Skeletal muscle cell (primary cell): ENCODE measurements at places on chromosomes 2 and 18.

DNA sequence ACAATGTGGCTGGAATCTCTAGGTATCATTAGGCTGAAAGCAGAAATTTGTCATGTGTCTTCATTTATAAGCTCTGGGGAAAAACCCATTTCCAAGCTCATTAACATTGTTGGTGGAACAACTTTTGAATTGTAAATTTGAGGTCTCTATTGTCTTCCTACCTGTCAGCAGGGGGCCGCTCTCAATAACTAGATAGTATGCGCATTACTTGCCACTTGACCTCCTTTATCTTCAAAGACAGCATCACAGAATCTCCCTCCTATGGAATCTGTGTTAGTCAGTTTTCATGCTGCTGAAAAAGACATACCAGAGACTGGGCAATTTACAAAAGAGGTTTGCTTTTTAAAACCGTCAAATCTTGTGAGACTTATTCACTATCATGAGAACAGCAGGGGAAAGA, 223.1 kb downstream of the CALCRL start:
- DNase-seq, result no peak

DNA sequence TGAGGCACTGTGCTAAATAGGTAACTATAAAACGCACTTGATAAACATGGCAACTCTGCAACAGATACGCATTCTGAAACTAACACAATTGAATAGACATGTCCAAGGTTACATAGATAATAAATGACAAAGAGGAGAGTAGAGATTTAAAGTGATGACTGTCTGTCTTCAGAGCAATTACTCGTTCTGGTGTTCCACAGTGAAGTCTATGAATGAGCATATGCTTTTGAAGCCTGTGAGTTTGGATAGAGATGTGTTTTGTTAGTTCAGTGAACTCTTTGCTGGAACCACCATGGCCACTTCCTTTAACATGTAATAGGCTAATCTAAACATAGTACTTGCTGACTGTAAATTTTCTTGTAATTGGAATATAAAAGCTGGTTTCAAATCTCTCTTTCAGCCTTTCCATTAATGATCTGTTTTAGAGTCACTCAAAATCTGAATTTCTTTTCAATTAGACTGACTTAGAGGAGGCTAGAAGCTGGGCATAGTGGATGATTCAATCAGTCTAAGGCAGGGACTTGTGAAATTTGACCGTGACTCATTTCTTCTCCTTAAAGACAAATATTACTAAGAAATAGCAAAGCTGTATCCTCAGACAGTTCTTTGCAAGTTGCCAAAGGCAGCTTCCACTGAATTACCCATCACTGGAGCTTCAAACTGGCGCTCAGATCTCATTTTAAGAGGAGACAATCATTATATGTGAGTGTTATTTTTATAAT, 1130.1 kb upstream of the CELF4 start:
- peak; percentile 49 for DNase-seq

GRCh38 chr2:126399001-126399400, 257.0 kb upstream of the GYPC start:
- no peak for DNase-seq

GRCh38 chr2:74587664-74588277, 33.3 kb downstream of the DOK1 start:
- DNase-seq, result no peak

- no peak for DNase-seq
Observed at GRCh38 chr2:100993294-100993693, 8.8 kb upstream of the RPL31 start.

DNA sequence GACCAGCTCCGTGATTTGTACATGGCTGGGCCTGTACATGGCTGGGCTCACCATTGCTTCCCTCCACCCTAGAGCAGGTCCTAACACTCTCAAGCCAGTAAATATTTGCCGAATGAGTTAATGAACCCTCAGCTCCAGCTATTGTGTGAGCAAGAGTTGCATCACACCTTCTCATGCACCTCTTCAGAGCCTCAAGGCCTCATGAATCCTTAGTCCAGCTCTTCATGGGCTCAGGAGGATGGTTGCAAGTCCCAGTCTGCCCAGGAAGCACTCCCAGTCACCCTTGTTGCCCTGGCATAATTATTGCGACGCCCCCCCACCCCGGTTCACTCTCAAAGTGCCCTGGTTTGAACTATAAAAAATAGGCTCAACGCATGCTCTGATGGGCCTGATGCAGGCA, 30.1 kb upstream of the GNAL start:
- DNase-seq, result no peak

GRCh38 chr18:56565551-56566345, 72.6 kb downstream of the TXNL1 start:
- DNase-seq, result peak; percentile 90

GRCh38 chr2:14219306-14219705, 413.2 kb upstream of the LRATD1 start:
- DNase-seq, result no peak

DNA sequence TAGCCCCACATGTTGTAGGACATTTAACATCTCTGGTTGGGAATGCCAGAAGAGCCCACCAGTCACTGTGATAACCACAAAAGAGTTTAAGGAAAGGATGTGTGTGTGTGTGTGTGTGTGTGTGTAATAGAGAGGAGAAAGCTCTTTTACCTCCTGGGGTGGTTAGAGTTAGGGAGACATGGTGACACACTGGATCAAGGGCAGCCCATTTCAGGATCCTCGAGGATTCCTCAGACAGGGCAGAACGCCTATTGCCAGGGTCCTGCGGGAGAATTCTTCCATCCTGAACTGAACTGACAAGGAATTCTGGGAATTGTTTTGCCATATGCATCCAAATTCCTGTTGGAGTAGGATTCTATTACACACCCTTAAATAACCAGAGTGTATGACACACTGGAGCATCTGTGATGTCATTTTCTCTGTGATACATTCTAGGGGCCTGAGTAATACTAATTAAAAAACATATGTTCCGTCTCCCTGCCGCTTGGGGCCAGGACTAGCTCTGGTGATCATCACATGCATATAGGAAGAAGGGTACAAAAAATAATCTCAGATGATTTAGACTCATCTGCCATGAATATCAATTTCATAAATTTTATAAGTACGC, 156.4 kb upstream of the MMADHC start:
- DNase-seq, result peak; percentile 83

DNA sequence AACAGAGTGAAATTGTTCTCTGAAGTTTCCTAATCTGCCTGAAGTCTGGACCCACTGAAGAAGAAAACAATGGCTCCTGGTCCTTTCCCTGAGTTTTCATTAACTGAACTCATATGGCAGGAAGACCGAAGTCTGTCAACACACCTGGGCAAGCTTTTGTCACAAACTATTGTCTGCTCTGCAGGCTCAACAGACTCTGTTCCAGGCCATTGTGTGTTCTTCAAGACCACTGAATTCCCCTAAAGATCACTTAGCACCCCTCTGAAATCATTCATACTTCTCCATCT, 6.6 kb upstream of the TMEM37 start:
- DNase-seq, result no peak

- no peak for DNase-seq
Observed at GRCh38 chr2:12313445-12314126, 403.1 kb upstream of the TRIB2 start.

- DNase-seq, result no peak
Observed at GRCh38 chr2:111135910-111136297, 15.2 kb downstream of the BCL2L11 start.

DNA sequence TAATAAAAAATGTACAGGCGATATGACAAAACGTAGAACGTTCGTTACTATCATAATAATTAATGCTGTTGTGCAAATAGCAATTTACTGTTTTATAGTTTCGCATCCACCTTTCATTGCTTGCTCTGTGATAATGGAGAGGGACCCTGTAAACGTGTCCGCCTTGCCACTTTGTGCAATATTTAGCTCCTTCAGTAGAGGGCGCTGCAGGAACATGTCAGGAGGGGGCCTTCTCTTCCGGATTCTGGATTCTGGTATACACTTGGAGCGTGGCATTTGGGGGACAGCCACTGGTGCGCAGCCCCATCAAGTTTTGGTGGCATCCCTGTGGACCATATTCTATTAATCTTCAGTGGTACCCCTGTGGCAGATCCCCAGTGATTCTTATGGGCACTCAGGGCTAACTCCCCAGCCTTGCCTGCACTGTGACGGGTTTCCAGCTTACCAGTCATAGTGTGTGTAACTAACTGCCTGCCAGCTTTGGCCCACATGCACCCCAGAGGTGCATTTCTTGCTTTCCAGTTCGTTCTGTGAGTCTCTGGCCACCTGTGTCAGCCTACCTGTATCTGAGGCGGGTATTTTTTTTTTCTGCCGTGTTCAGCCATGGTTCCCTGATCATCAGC, 140.3 kb downstream of the CYRIA start:
- DNase-seq, result no peak

DNA sequence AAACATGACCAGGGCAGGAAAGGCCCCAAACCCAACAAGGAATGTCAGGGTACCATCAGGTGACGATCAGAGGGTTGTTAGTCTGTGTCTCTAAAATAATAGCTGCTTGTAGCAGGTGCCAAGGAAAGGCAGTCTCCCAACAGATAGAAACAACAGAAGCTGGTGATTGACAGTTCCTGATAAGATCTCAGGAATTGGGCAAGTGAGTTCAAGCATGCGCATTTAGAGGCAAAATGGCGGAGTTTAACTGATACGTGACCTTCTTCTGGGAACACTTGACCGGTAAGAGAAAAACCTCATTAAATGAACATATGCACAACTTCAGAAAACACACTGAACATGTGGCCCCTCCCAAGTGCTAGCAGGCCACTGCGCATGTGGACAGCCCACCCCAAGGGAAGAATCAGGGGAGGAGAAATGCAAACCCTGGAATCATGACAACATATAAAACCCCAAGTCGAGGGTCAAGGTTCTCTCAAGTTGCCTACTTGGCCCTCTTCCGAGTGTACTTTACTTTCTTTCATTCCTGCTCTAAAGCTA, 664.9 kb downstream of the KCNJ3 start:
- DNase-seq, result no peak

DNA sequence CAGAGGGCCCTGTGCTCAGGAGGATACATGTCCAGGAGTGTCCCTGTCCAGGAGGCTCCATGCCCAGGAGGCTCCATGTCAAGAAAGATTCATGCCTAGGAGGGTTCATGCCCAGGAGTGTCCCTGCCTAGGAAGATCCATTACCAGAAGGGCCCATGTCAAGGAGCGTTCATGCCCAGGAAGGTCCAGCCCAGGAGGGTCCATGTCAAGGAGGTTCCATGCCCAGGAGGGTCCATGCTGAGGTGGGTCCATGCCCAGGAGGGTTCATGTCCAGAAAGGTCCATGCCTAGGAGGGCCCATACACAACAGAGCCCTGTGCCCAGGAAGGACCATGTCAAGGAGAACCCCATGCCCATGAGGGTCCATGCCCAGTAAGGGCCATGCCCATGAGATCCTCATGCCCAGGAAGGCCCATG, 7.0 kb downstream of the GPR35 start:
- DNase-seq, result no peak

GRCh38 chr2:29603341-29603740, 318.0 kb downstream of the ALK start:
- no peak for DNase-seq

GRCh38 chr18:38886861-38887670, 1321.5 kb upstream of the CELF4 start:
- no peak for DNase-seq

- no peak for DNase-seq
Observed at GRCh38 chr2:239463541-239464165, 62.8 kb upstream of the HDAC4 start.

- DNase-seq, result no peak
Observed at GRCh38 chr2:67006373-67006960, 390.7 kb upstream of the ETAA1 start.

DNA sequence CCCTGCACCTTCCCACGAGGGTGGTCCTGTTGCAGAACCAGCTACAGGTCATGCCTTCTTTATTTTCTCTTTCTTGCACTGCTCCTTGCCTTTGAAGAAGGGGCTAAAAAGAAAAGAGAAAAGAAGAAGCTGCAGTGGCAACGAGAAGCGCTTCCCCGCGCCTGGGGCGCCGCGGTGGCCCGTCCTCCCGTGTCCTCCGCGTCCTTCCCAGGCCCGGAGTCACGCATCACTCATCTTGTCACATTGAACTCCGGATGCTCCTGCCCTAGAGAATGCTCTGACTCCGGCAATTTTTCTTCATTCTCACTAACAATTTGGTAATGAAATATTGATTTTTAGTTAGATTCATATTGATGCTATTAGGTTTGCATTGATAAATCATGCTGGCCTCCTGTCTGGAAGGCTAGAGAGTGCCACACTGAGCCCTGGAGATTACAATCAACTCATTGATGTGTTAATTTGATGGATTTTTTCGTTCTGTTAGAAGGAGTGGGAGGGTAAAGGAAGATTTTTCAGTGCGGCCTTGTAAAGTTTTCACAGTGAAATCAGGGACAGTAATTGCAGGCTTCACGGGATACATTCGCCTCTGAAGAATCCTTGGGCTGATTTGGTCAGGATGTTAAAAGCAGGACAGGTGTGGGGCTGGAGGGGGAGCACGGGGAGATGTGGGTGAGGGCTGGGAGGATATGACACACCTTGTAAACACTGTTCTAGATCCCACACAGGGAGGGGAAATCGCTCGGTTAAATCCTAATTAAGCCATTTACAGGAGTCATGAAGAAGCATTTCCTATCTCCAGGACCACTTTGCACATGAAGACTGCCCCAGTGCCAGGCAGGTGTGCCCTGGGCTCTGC, 349.3 kb downstream of the ZNF516 start:
- no peak for DNase-seq

GRCh38 chr2:132871831-132872230, 201.8 kb upstream of the LYPD1 start:
- no peak for DNase-seq

DNA sequence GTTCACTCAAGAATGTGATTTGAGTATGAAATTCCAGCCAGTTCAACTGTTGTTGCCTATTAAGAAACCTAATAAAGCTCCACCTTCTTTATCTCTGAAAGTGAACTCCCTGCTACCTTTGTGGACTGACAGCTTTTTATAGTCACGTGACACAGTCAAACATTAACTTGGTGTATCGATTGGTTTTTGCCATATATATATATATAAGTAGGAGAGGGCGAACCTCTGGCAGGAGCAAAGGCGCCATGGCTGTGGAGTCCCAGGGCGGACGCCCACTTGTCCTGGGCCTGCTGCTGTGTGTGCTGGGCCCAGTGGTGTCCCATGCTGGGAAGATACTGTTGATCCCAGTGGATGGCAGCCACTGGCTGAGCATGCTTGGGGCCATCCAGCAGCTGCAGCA, at the start of gene UGT1A1:
UGT1A1 (plus strand) TSS at position 228 of the 400 bp plus-strand sequence; CDS start at position 246, 18 bp downstream.
- no peak for DNase-seq

GRCh38 chr2:218305383-218305782, 13.1 kb upstream of the TMBIM1 start:
- DNase-seq, result no peak

DNA sequence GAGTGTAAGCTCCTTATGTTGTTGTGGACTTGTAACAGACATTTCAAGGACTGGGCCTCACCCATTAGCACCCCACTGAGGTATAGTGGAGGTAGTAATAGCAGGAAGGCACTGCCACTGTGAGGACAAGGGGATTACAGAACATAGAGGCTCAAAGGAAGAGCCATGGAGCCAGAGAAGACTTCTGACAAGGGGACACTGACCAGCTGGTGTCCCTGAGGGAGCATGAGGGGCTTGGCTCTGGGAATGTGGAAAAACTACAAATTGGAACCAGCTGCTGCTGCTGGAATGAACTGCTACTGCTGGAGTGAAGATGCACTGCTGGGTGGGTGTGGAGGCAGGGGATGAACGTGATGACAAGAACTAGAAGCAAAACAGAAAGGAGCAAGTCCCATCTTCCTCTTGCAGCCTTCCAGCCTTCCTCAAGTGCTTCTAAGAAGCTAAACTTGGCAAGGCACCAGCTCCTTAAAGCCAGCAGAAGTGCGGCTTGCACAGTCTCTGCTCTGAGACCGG, 167.3 kb upstream of the NOSTRIN start:
- no peak for DNase-seq

- DNase-seq, result no peak
Observed at GRCh38 chr2:212815453-212815852, 276.9 kb upstream of the ERBB4 start.

GRCh38 chr18:58413667-58414628, 214.9 kb downstream of the ALPK2 start:
- no peak for DNase-seq
